Hair follicular keratinocyte (primary cell): ENCODE measurements at places on chromosomes 6 and 20. TPM values are rescaled to one million over a fixed set of nuclear protein-coding genes. Genes with fewer than 3 reads are reported as not detected.

The FNDC1 gene
- total RNA-seq = 0.08 TPM in 1 of 2 replicates, not detected in the other

The WFDC12 gene
- 0.70 TPM in 1 of 2 replicates, not detected in the other for total RNA-seq

The E2F1 gene
- total RNA-seq = 3.2 and 5.3 TPM in 2 replicates

The UBE2C gene
- 57.3 and 146 TPM in 2 replicates for total RNA-seq

The HIVEP2 gene
- total RNA-seq = 8.8 and 36.5 TPM in 2 replicates

The SYCP2L gene
- 0.23 and 0.61 TPM in 2 replicates for total RNA-seq

The OLIG3 gene
- not detected in 2 replicates for total RNA-seq

The CD109 gene
- 23.0 and 36.8 TPM in 2 replicates for total RNA-seq

The BTNL2 gene
- total RNA-seq = not detected in 2 replicates

The PRND gene
- not detected in 2 replicates for total RNA-seq

The AIG1 gene
- 55.1 and 83.3 TPM in 2 replicates for total RNA-seq

The CST11 gene
- total RNA-seq = not detected in 2 replicates

The PRR18 gene
- total RNA-seq = not detected in 2 replicates

The C20orf144 gene
- 0.16 TPM in 1 of 2 replicates, not detected in the other for total RNA-seq

The MUC21 gene
- not detected in 2 replicates for total RNA-seq

The BPI gene
- total RNA-seq = not detected in 2 replicates

The EPHA7 gene
- not detected in 2 replicates for total RNA-seq

The PRSS16 gene
- 6.2 and 12.2 TPM in 2 replicates for total RNA-seq

The SCRT2 gene
- not detected in 2 replicates for total RNA-seq

The HBS1L gene
- 76.8 and 105 TPM in 2 replicates for total RNA-seq

The OTOR gene
- not detected in 2 replicates for total RNA-seq

The SLC12A5 gene
- 0.23 and 0.76 TPM in 2 replicates for total RNA-seq
